T-helper 17 cell (primary cell): ENCODE measurements at places on chromosomes 1 and 21.

- no peak for DNase-seq
Observed at GRCh38 chr1:205504311-205505075, at the start of gene CDK18. Gene CDK18 (plus strand): TSS chr1:205504669. CDS start chr1:205523168, 18,499 bp downstream.

GRCh38 chr1:169109561-169110134, 3.2 kb downstream of the ATP1B1 start:
- DNase-seq = no peak

DNA sequence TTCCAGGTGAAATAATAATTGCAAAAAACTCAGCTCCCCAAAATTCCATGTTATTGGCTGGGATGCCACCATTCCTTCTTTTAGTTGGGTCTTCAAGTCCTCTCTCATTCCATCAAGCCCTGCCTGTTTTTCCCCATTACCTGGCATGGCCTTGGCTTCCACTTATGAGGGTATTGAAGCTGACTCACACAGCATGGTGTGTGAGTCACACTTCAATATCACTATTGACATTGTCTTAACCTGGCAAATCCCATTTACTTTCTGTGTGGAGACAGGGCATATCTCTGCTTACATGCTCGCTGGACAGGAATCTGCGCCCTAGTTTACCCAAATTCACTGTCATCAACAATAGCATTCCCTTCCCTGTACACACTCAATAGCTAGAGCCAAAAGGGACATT, 1806.8 kb downstream of the BRINP3 start:
- no peak for DNase-seq

- no peak for DNase-seq
Observed at GRCh38 chr1:41674522-41674921, 190.0 kb upstream of the EDN2 start.

DNA sequence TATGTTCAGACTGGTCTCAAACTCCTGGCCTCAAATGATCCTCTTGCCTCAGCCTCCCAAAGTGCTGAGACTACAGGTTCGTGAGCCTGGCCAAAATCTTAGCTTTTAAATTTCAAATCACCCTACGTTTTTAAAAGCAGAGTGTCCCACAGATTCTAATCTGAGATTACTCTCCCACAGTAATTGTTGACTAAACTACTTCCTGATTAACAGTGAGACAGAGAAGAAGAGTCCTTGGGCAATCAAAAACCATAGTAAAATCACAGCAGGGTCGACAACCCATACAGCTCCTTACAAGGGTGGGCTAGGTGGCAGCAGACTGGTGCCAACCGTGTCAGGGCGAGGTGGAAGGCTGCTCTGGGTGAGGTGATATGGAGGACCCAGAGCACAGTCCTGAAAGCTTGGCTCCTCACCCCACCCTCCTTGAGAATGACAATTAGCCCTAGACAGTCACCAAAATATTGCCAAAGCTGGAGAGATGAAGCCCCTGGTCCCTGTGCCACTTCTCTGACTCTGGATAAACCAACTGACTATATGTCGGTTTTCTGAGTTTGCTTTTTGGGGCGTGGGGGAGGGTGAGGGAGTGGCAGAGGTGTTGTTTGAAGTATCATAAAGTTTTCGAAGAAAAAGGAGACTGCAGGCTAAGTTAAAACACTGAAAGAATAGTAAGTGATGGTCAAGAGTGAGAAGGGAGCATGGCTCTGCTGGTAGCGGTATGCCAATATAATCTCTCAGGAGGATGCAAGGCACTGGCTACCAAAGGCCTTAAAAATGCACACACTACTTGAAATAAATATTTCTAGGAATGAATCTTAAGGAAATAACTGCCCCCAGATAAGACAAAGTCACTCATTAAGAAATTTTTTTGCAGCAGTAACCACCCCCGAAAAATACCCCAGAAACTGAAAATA, 86.8 kb downstream of the SLC45A1 start:
- no peak for DNase-seq

- DNase-seq = no peak
Observed at GRCh38 chr1:16128338-16128741, 27.5 kb downstream of the EPHA2 start.

GRCh38 chr1:233719655-233720341, 105.9 kb downstream of the KCNK1 start:
- DNase-seq = no peak

DNA sequence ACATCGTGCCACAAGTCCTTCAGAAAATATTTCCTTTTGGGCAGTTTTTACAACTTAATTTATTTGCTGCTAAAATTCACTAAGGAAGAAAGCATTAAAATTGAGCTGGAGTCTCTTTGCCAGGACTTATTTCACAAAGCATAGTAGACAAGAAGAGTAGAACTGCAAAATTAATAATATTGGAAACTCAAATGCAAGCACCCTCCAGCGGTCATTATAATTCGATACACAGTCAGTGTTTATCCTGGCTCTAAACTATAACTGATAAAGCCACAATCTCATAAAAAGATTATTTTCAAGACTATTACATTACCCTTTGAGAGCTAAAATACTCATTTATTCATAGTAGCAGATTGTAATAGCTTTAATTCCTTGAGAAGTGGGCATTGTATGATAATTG, 655.4 kb downstream of the RWDD3 start:
- DNase-seq = no peak

- no peak for DNase-seq
Observed at GRCh38 chr1:23456226-23456625, 27.8 kb downstream of the ASAP3 start.

GRCh38 chr1:198088360-198089071, 68.3 kb upstream of the NEK7 start:
- DNase-seq = no peak

- no peak for DNase-seq
Observed at GRCh38 chr1:54695221-54695620, 20.4 kb upstream of the TTC4 start.

DNA sequence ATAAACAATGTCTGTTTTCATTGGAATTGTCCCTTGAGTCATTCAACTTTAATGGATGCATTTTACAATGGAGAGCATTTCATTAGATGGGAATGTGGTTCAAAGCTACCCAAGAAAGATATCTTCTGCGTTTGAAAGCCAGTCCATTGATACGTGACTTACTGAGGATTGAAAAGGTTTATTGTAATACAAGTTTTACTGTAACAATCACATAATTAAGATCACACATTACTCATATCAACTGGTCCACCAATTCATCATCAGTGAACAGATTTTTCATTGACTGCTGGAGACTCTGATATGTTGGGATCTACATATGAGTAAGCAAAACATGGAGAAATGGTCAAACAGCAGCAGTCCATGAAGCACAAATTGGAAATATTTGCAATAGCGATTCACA, 32.8 kb downstream of the KRTAP24-1 start:
- no peak for DNase-seq
